Foreskin fibroblast (primary cell): ENCODE measurements at places on chromosomes 3 and 15.
A peak's percentile ranks its signal among the peaks of the same experiment; 100 is the strongest.

DNA sequence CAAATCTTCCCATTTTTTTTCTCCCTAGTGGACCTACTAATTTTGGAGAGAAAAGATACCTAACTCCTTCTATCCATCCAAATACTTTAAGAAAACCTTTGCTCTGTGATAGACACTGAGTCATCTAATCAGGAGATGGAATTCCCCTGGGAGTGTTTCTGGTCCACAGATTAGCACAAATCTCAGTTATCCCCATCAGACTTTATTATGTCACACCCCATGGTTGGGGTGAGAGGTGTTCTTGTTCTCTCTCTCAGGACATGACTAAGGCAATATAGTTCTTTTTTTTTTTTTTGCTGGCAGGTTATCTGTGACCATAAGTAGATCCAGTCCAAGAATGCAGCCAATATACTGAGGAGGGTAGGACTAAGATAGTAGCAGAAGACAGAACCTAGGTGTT lies 15.8 kb downstream of the SLC9A9 start:
- peak; percentile 39 for DNase-seq

GRCh38 chr15:22919171-22919570 lies 61.0 kb downstream of the CYFIP1 start:
- no peak for DNase-seq

DNA sequence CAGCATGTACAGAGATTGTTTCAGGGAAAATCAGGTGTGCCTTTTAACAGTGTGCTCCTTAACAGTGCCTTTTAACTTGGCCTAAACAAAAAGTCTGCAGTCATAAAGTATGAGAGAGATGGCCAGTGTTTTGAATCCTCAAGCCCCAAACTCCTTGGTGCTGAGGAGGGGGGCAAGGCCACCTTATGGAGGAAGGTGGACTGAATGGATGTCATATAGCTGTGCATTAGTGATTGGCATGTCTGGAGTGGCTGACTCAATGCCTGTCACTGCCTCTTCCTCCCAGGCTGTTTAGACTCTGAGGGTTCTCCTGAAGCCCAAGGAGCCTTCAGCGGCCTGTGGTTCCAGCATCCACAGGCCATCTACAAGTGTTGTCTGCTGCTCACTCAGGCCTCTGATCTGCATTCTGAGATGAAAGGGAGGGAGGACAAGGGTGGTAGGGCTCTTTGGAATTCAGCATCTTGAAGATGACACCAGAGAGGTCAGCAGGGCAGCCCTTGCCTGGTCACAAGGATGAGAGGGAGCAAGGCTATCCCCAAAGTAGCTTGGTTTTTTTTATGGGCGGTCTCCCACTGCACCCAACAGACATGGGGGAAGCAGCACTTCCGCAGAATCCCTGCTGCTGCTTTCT lies 1.5 kb downstream of the FOXL2NB start:
- DNase-seq, result no peak

DNA sequence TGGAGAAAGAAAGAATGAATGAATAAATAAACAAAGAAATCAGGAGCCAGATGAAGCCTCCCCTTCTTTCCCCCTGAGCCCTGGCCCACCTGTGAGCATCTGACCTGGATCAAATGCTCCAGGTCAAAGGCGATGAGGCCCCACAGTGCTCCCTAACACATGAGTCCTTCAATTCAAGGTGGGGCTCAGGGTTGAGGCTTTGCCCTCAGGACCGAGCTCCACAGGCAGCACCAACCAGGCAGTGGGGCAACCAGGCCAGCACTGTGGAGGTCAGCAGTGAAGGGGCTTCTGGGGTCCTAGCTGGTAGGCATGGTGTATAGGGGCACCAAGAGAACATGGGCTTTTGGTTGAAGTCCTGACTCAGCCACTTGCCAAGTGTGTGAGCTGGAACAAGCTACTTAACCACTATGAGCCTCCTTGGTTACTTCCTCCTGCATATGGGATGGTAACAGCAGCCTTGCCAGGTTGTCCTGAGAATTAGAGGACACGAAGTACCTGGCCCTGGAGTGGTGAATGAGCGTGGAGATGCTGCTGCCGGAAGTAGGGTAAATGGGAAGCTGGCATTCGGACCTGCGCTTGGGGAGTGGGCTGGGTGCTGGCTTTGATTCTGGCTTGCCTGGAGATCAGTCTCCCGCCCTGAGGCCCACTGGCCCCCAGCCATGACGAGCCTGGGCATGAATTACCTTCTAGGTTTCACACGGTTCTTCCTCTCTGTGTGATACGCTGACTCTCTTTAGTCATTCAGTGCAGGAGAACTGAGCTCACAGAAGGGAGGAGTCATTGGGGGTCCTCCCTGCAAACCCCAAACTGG lies 10.0 kb upstream of the PAQR5 start:
- no peak for DNase-seq

- no peak for DNase-seq
Observed at GRCh38 chr3:192060160-192060781, 599.3 kb downstream of the PYDC2 start.

DNA sequence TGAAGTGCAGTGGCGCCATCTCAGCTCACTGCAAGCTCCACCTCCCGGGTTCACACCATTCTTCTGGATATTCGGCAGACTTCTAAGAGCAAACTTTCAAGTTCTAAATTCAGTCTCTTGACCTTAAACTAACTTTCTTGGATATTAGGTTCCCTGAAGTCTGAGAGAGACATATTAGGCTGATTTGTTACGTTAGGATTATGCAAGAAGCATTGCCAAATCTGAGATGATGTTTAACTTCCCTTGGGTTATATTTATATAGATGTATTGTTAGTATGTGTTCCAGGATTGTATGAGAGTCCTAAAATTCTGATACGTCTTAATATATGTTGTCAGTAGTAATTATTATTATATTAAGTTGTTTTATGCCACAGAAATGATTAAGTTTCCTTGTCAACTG lies 80.1 kb downstream of the SLC6A1 start:
- peak; percentile 7 for DNase-seq

- DNase-seq, result no peak
Observed at GRCh38 chr15:46933332-46933731, 784.0 kb upstream of the SEMA6D start.

GRCh38 chr3:49388289-49388820 lies 23.4 kb downstream of the RHOA start:
- DNase-seq, result peak; percentile 7
